ENCODE measurements at places on chromosomes 2 and 18. TPM values are rescaled to one million over a fixed set of nuclear protein-coding genes. Genes with fewer than 3 reads are reported as not detected.
A peak's percentile ranks its signal among the peaks of the same experiment; 100 is the strongest.

Gene LBX2
- total RNA-seq = not detected

Gene RABL2A
- 15.3 TPM for total RNA-seq

Gene PLGLB1
- total RNA-seq = 4.7 TPM

Gene PLCD4
- total RNA-seq = 0.15 TPM

DNA sequence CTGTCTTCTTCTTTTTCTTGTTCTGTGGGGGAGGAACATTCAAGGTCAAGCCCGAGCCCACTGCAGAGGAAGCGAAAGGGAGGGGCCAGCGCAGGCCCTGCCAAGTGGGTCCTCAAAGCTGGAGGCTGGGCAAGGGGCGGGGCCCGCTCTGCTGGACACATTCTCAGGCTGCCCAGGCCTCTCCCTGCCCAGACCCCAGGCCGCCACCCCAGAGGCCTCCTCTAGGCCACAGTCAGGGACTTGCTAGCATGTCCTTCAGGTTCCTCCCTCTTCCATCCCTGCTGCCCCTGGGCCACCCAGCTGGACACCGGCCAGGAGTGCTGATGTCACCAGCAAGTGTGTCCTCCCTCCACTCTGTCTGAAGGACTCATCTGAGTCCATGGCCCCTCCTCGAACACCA is 44.1 kb downstream of the KIF1A start:
- no peak overlapping the region for H3K4me3 ChIP-seq
- no peaks in the 10 kb centered on the region for H3K27me3 ChIP-seq
- H3K27ac ChIP-seq = no peak overlapping the region
- H3K4me1 ChIP-seq = no peaks in the 10 kb centered on the region

- no peak for DNase-seq
- peak overlapping the region; percentile 88 for H3K27ac ChIP-seq
- H3K4me1 ChIP-seq = peaks cover 26% of the 10 kb centered on the region
- H3K36me3 ChIP-seq = no peaks in the 10 kb centered on the region
Observed at GRCh38 chr18:41949206-41949920, 5.7 kb upstream of the PIK3C3 start.

- H3K27ac ChIP-seq = no peak overlapping the region
- no peak overlapping the region for H3K4me3 ChIP-seq
- peak; percentile 71 for DNase-seq
- H3K27me3 ChIP-seq = no peaks in the 10 kb centered on the region
Observed at GRCh38 chr2:119702918-119703401, 24.0 kb downstream of the TMEM177 start.

DNA sequence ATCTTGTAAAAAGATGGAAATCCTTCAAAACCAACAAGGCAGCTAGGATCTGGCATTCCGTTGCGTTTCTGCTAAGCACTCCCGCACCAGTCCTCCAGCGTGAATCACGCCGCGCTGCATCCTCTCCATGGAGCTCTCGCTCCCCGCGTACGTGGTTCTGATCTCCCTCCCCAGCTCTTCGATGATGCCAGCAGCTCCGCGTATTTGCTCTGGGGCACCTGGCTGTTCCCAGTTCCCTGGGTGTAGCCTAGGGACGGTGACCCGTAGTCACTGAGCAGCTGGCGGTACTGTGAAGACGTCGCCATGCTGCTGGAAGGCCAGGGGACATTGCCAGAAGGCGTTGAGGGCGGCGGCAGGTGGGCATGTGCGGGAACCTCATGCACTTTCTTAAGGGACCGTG is 407.5 kb downstream of the RNF144A start:
- no peak overlapping the region for H3K4me3 ChIP-seq
- DNase-seq = no peak
- H3K4me1 ChIP-seq = no peaks in the 10 kb centered on the region
- no peaks in the 10 kb centered on the region for H3K36me3 ChIP-seq

Measured in activated CD4-positive, alpha-beta T cell treated with anti-CD3 and anti-CD28 coated beads, Interleukin-2, amount 10 ng/mL, durations not matched to agents 7 days and 5 days (primary cell).